Tibial artery (tissue), 4 donors: ENCODE measurements at places on chromosomes 5 and 9.

GRCh38 chr9:136604823-136605525 lies 57.7 kb upstream of the EGFL7 start:
- DNase-seq: no peak

DNA sequence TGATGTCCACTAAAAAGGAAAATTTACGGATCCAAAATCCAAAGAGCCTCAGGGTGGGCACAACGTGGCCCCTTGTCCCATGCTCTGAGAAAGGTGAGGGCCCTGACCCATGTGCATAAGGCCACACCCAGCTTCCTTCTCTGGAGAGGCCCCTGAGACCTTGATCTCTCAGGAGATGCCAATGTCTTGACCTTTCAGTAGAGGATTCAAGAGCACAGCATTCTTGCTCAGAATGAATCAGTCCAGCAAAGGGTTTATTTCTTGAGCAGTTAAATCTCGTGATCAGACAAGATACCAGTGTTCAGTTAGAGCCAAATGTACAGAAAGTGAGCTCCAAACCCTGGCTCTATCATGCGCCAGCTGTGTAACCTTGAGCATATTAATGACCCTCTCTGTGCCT lies 115.9 kb upstream of the DAPK1 start:
- no peak for DNase-seq

DNA sequence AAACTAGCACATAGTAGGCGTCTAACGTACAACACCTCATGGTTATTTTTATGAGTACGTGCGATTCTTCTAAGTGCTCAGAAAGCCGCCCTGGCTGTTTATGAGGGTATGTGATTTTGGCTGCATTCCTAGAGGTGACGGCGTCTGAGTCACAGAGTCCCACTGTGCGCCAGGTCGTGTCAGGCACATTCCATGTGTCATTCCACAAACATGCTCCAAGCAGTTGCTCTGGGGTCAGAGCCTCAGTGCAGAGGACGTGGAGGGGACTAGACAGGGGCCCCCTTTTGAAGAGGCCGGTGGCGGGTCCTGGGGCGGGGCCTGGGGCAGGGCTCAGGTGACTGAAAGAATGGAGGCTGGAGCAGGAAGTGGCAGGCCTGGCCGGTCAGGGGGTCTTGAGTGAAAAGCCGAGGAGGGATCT lies 51.9 kb downstream of the NEK6 start:
- DNase-seq: peak; percentile 92

GRCh38 chr5:139809331-139809810 lies 13.8 kb downstream of the PSD2 start:
- no peak for DNase-seq

DNA sequence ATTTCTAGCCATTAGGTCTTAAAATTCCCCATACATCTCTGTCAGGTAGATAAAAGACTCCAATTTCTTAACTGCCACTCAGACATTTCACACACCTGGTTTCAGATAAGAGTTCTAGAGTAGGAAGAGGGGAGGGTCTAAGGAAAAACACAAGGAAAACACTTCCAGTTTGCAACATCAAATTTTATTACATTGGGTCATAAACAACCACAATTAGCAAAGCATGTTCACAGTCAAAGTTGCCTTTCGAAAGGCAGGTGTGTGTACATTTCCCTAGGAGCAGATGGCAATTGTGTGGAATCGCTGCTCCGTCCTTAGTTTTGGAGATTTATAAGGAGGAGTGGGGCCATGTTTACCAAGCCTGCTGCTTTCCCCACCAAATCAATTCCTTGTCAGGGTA lies 120.8 kb downstream of the DMRT2 start:
- no peak for DNase-seq

- no peak for DNase-seq
Observed at GRCh38 chr5:60841361-60841760, 2.7 kb downstream of the ELOVL7 start.

- no peak for DNase-seq
Observed at GRCh38 chr5:52041842-52042241, 658.6 kb downstream of the ISL1 start.

GRCh38 chr5:53575101-53575500 lies 14.7 kb downstream of the NDUFS4 start:
- no peak for DNase-seq

GRCh38 chr9:16133556-16134227 lies 580.8 kb downstream of the CCDC171 start:
- DNase-seq: peak; percentile 74

DNA sequence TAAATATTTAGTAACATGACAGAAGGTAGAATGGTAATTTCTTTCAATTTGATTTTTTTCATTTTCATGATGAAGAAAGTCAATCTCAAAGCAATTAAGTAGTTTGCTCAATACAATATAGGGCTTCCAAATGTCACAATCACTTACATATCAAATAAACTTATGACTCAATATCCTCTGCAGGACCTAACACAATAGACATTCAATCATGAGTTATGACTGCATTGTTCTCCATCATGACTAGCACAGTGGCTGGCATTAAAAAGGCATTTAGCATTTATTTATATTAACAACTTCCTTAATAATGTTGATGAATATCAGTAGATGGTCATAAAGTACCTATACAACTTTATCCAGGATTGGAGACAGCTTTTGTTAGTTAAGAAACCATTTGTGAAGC lies 1499.6 kb downstream of the EFNA5 start:
- DNase-seq: no peak

- DNase-seq: no peak
Observed at GRCh38 chr9:20591223-20591622, 31.1 kb downstream of the MLLT3 start.

DNA sequence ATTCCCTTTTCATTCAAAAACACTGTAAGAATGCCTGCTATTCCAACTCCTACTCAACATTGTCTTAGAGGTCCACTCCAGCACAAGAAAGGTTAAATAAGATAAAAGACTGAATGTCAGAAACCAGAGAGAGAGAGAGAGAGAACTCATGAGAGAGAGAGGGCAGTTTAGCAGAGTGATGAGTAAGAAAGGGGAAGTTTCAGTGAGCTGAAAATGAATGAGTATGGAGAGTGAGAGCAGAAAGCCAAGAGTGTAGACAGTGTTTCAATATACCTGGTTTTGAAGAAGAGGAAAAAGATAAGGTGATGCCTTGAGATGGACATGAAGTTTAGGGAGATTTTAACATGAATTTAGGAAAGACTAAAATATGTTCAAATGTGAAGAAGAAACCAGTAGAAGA lies 528.0 kb upstream of the SEMA6A start:
- no peak for DNase-seq

- DNase-seq: no peak
Observed at GRCh38 chr9:128732576-128732975, 8.6 kb upstream of the ZDHHC12 start.

GRCh38 chr9:131370638-131371037 lies 23.2 kb upstream of the PRRC2B start:
- DNase-seq: no peak

DNA sequence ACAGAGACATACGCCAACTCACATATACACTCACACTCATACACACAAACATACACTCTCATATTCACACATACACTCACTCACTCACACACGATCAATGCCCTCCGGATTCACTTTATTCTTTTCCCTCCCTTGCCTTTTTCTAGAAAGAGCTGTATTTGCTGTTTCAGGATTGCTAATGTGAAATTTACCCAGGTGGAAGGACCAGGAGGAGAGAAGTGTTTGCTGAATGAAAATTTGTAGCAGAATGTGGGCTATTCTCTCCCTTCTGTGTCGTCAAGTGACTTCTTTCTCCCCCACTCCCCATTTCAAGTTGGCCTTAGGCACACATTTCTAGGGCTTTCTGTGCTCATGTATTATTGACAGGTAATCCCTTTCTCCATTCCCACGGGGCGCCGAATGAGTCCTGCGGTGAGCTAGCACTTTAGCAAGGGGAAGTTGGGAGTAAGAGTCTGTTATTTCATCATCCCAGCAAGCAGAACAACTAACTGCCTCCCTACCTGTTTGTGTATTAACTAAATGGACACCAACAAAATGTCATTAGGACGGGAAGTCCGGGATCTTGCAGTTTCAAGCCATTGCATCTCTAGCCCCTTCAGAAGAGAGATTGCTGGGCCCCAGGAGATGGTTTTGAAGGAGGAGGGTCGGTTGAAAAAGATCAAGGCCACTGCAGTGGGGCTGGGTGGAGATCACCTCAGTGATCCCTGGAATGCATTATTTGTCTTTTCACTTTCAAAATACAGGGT lies 97.1 kb upstream of the TAF11L2 start:
- no peak for DNase-seq

- no peak for DNase-seq
Observed at GRCh38 chr5:98957307-98957706, 28.5 kb upstream of the CHD1 start.

DNA sequence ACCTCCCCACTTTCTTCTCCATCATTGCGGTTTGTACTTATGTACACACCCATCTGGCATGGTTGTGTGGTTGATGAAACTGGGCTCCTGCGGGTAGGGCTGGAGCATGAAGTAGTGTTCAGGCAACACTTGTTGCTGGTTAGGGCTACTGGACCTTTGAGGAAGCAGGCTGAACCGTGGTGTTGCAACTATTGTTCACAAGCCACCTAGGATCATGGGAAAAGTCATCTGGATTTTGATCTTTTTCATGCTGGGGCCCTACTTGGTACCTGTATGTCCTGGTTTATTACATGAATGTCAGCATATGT lies 40.1 kb upstream of the TIFAB start:
- no peak for DNase-seq

- peak; percentile 23 for DNase-seq
Observed at GRCh38 chr9:4106760-4107143, 193.1 kb downstream of the GLIS3 start.

GRCh38 chr5:172910828-172911627 lies 48.2 kb upstream of the RPL26L1 start:
- DNase-seq: peak; percentile 85

DNA sequence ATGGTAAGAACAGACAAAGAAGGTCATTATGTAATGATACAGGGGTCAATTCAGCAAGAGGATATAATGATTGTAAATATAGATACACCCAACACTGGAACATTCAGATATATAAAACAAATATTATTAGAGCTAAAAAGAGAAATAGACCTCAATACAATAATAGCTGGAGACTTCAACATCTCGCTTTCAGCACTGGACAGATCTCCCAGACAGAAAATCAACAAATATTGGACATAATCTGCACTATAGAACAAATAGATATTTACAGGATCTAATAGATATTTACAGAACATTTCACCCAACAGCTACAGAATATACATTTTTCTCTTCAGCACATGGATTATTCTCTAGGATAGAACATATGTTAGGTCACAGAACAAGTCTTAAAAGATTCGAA lies 190.6 kb upstream of the RFX3 start:
- no peak for DNase-seq

DNA sequence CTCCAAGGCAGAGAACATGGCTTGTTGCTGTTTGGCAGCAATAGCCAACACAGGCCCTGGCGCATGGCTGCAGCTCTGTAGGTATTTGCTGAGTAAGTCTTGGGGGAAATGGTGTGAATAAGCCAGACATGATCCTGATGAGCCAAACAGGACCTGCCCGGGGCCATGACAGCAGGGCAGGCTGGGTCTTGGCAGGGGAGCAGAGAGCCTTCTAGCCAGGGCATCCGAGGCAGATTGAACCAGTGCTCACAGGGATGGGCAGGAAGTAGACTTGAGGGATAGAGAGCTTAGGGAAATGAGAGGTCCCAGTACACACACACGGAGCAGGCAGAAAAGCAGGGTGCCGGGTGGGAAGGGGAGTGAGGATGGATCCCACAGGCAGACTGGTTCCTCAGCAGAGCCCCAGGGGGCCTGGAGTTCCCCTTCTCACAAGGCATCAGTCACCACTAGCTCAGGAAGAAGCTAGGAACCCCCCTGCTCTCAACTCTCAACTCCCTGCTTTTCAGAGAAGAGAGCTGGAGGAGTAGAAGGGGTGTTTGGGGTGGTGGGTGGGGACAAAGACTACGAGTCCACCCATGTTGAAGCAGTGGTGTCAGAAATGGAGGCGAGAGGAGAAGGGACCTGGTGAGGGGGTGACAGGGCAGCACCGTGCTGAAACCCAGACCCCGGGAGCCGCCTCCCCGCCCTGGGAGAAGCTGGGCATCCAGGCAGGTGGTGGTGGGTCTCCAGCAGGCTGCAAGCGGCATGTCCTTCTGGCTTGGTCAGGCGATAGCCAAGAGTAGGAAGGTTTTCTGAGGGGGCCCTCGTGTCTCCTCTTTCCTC lies 111.1 kb downstream of the RGS3 start:
- peak; percentile 61 for DNase-seq

DNA sequence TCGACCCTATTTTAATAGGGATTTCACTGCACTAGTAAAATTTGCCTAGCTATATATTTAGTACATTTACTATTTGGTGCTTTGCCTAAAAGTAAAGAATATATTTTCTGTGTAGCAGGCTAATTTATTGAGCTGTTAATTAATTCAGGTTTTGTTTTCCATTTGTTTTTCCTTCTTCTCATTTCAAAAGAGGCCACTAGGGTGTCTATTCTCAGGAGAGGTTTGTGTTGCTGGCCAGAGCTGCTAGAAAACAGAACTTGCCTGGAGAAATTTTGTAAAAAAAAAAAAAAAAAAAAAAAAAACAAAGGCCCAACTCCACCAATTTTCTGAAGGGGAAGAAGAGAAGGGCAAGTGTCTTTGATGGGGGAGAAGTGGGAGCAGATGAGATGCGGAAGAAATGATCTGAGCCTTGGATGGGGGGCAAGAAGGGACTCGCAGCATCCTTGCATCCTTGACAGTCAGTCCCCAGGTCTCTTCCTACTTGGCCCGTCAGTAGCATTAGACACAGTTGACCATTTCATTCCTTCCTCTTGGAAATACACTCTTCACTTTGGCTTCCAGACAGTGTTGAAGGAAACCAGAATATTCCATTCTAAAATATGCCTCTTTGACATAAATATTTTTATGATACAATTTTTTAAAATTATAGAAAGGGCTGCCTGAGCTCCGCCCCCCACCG lies 318.5 kb downstream of the TRPM3 start:
- no peak for DNase-seq

- no peak for DNase-seq
Observed at GRCh38 chr9:21326526-21327139, 8.6 kb downstream of the KLHL9 start.

DNA sequence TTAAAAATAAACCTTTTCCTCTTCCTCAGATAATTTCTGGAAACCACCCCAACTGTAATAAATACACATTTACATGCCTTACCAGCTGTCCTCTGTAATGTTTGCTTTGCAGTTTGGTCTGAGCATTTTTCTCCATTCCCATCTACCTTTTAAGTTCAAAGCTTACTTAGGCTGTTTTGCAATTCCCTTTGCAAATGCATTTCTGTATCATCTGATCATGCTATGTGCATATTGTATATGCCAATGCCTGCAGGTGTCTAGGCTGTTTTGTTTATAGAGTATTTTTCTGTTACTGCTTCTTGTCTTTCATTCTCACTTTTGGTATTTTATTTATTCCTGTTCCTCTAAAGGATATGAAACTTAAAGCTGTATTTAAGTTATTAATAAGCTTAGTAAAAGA lies 86.3 kb downstream of the SLC44A1 start:
- DNase-seq: no peak
